ENCODE measurements at places on chromosomes 11 and 22.

- DNase-seq, result no peak
Measured at GRCh38 chr11:115653076-115653475, 148.9 kb upstream of the CADM1 start.

DNA sequence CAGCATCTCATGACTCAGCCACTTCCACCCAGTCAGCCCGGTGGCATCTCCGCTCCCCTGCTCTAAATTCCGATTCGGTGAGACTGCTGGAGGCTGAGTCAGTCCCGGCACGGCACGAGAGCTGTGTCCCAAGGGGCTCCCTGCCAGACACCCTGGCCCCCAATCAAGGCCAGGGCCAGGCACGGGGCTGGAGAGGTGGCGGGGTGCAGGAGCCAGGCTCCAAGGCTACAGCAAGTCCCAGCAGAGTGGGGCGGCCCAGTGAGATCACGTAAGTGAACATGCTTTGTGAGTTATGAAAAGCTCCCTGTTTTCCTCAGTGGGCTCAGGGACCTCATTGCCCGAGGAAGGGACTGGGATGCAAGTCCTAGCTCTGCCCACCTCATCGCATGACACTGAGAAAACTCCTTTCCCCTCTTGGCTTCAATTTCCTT lies 3.0 kb downstream of the C11orf68 start:
- no peak for DNase-seq

- no peak for DNase-seq
Measured at GRCh38 chr11:10579700-10580099, 11.2 kb upstream of the LYVE1 start.

DNA sequence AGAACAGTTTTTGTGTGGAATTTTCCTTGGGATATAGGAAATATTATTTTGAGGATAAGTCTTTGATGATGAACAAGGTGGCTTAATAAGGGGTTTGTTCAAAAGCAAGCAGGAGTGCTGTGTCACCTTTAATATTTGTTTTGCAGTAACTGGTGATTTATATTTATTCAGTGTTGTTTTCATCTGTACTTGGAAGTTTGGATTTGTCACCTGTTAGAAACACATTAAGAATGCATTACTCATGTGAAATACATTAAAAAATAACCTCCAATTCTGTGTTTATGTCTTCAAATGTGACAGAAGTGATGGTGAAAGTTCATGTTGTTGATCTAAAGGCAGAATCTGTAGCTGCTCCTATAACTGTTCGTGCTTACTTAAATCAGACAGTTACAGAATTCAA lies 70.5 kb downstream of the DKK3 start:
- DNase-seq, result no peak

DNA sequence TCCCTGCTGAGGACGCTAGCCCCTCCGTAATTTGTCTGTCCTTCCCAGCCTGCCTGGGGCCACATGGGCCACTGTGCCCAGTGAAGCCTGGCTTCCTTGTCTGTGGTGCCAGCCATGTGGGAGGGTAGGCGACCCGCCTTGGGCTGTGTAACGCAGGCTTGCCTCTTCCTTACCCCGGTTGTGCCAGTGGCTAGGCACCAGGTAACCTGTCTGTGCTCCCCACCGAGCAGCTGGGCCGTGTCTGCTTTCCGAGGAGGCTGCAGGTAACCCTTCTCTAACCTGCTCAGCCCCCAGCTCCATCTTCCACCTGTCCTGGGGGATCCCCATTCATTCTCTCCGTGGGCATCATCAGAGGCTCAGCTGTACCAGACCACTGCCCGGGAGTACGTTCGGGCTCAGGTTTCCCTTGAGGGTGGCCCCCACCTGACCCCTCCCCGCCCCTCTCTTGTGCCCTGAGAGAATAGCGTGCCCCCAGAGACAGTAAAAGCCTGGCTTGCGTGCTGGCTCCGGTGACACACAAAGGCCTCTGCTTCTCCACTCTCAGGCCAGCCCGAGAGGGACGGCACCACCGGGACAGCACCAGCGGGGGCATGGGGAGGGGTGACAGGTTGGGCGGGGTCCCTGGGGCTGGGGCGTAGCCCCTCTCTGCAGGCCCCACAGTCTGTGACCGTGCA lies 79.1 kb downstream of the CDKN1C start:
- no peak for DNase-seq

GRCh38 chr11:16604794-16605388 lies 133.6 kb upstream of the C11orf58 start:
- no peak for DNase-seq

DNA sequence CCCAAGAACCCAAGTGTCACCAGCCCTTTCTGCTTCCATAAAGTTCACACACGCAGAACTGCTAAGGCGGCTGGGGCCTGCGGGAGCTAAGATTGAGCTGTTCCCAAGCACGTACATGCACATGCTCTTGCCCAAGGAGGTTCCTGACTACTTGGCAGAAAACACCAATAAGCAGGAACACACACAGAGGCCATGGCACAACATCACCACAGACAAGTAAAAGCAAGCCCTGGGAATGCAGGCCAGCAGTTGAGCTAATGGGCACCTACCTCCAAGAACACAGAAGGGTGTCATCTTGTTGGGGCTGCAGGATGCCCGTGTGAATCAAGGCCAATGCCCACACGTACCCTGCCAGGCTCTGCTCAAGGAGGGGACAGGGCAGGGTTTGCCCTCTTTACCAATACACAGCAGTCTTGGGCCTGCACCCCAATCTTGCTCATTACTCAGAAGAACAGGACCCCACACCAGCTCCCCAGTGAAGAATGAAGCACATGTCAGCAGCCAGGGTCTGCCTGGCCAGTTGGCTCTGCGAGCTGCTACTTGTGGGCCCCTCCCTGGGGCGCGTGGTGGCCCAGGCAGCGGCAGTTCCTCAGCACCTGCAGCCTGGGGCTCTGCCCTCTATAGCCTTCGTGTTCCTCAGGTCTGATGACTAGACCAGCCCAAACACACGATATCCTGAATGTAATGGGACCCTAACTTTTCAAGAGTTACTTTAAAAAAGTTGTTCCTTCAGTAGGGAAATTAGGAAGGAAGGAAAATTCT lies 32.3 kb upstream of the CYP2D6 start:
- DNase-seq, result no peak

DNA sequence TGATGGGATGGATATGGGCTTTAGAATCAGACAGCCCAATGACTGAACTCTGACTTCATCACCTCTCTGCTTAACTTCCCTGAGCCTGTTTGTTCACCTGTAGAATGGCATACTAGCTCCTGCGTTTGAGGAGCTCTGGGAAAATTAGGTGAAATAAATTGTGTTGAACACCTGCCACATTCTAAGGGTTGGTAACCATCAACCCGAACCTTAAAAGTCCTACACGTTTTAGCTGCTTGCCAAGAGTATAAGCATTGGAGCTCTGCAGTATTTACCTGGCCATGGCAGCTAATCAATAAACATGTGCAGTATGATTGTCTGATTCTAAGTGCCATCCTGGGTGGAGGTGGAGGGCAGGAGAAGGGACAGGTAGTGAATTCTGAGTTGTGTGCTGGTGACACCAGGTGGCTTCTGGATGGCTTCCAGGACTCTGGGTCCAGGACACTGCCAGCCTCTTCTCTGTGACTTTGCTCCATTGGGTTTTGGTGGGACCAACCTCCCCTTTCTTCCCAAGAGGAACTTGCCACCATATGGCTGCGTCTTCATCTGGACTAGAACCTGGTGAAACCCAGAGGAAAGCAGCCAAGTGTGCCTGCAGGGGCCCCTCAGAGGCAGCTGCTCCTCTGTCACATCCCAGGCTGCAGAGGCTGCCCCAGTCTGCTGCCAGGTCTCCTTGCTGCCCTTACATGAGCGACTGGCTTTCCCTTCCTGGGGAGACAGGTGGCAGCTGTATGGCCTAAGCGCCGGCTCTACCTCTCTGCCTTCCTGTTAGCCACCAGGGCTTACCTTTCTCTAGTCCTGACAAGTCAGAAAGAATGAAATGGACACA lies 85.6 kb downstream of the CACNG2 start:
- no peak for DNase-seq

- DNase-seq, result no peak
Measured at GRCh38 chr22:20440637-20441591, 3.3 kb upstream of the SCARF2 start.

DNA sequence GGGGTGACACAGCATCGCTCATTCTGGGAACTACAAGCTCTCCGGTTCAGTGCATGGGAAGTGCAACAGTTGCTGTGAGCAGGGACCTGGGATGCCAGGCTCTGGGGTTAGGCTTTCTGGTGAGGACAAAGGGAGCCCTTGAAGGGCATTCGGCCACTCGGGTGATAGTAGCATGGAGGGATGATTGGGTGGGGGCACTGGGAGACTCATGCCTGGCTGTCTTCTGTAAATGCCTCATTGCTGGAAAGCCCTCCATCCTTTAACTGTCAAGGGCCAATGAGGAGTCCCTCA lies 9.9 kb downstream of the OAF start:
- no peak for DNase-seq

- DNase-seq, result no peak
Measured at GRCh38 chr11:24714601-24715000, 217.7 kb downstream of the LUZP2 start.

DNA sequence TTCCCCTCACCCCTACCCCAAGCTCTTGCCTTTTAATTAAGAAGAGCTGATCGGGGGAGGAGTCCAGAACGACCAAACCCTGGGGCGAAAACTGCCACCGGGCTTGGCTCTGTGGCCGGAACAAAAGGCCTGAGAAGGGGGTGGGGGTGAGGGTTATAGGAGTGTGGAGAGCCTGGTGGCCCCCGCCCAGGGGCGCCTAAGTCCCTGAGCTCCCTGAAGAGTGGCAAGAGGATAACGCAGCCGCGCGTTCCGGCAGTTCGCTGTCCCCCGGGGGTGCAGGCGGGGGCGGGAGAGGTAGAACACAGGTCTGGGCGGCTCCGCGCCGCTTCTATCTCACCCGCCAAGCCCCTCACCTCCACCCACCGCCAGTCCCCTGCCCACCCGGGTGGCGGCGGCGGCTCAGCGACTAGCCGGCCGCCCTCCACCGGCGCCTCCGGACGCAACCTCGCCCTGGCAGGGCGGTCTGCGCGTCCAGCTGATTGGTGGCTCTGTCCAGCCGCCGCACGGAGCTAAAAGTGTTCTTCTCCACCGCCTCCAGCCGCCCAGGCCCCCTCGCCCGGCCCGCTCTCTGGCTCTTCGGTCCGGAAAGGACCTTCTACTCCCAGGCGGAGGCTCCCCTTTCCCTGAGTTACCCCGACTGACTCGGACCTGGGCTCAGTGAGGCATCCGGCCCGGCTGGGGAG lies 18.7 kb upstream of the BDNF start:
- no peak for DNase-seq

- DNase-seq, result no peak
Measured at GRCh38 chr22:21719024-21719423, 16.6 kb downstream of the YPEL1 start.

GRCh38 chr11:44928144-44928543 lies 22.5 kb downstream of the TP53I11 start:
- DNase-seq, result no peak

DNA sequence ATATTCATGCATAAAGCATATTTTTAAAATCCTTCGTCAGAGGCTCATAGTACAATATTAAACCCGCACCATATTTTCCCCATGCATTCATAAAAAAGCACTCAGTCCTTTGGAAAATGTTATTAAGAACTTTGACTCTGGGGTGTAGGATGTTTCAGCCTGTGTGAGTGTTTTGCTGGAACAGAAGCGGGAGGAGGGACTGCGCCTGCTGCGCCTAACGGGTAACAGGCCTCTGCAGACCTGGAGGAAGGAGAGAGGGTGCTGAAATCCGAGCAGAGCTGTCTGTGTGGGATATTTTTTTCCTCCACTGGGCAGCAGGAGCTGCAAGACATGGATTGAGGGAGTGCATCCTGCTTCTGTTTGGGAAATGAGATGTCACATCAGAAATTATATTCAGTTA lies 483.0 kb downstream of the BRD1 start:
- DNase-seq, result no peak

DNA sequence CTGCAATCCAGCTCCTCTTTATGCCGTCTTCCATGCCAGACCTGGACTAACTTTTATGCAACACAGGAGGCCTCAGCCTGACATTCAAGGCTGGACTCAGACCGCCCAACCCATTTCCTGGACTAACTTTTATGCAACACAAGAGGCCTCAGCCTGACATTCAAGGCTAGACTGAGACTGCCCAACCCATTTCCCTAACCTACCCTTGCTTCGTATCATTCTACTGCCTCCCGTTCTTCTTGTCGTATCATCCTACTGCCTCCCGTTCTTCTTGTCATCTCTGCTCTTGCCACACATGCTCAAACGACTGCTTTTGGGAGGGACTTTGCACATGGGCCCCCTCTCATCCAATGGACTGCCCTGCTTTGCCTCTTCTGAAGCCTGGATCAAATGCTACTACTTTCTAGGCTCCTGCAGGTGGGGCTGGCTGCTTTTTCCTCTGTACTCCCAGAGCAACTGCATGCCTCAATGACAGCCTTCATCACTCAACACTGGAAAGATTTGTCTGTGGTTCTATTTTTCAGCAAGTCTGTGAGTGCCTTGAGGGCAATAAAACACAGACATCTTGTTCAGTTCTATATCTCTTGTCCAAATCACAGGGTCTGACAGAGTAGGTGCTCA lies 7.8 kb downstream of the TBC1D10A start:
- no peak for DNase-seq

DNA sequence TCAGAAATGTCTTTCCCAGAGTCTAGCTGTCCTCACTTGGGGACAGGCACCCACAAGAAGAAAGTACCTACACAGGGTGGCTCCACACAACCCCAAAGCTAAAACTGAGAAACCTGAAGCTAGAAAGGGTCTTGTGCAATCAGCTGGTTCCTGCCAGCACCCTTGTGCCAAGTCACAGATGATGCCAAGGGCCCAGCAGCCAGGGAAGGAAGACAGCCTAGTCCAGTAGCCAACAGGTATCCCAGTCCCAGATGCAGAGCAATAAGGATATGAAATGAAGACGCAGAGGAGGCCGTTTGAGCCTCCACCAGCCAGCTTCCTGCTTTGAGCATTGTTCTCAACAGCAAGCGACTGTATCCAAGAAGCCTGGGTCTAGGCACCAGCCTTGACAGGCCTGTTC lies 6.1 kb downstream of the PLEKHA7 start:
- no peak for DNase-seq

DNA sequence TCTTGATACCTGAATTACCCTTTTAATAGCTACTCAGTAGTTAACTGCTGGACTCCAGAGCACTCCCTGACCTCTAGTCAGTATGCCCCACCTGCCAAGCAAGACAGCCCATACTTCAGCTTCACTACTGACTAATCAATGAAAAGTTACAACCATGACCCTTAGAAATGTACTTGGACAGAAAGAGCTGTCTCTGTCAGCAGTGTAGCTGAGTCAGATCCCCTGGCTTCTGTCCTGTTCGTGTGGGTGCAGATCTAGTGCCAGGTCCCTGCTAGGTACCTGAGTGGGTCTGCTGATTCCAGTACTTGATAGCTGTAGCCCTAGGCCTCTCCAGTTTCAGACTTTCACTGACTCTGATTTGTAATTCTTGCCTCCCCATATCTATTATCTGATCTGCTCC lies 265.8 kb upstream of the POU2AF2 start:
- DNase-seq, result no peak

- no peak for DNase-seq
Measured at GRCh38 chr11:117610901-117611300, 186.1 kb downstream of the DSCAML1 start.

GRCh38 chr11:124861670-124862069 lies 3.6 kb upstream of the ROBO3 start:
- DNase-seq, result no peak

GRCh38 chr22:36505998-36506635 lies 723 bp downstream of the FOXRED2 start:
- no peak for DNase-seq

GRCh38 chr11:92810423-92811064 lies 158.9 kb upstream of the MTNR1B start:
- no peak for DNase-seq

Data from T-cell (primary cell).